ENCODE measurements at places on chromosomes 1 and 21.

GRCh38 chr1:226001963-226002666 is 3.0 kb upstream of the SDE2 start:
- peaks cover 19% of the 10 kb centered on the region for H3K36me3 ChIP-seq
- H3K4me1 ChIP-seq, result peaks cover 58% of the 10 kb centered on the region
- no peaks in the 10 kb centered on the region for H3K27me3 ChIP-seq
- peak overlapping the region; percentile 91 for H3K27ac ChIP-seq
- peak; percentile 58 for DNase-seq

GRCh38 chr1:192977089-192977706 is 82.0 kb downstream of the UCHL5 start:
- no peak overlapping the region for H3K4me3 ChIP-seq
- no peak for DNase-seq
- H3K27ac ChIP-seq, result no peak overlapping the region
- no peaks in the 10 kb centered on the region for H3K27me3 ChIP-seq

GRCh38 chr1:93576346-93576745 is 105.3 kb downstream of the BCAR3 start:
- no peak overlapping the region for H3K27ac ChIP-seq
- no peak for DNase-seq
- H3K36me3 ChIP-seq, result no peaks in the 10 kb centered on the region
- no peak overlapping the region for H3K4me3 ChIP-seq

GRCh38 chr1:63983391-63984256 is 209.8 kb downstream of the ROR1 start:
- H3K4me3 ChIP-seq, result no peak overlapping the region
- no peak for DNase-seq
- peaks cover 2% of the 10 kb centered on the region for H3K27me3 ChIP-seq
- no peak overlapping the region for H3K27ac ChIP-seq

GRCh38 chr1:116433275-116434257 is 60.5 kb downstream of the ATP1A1 start:
- no peak overlapping the region for H3K4me3 ChIP-seq
- H3K36me3 ChIP-seq, result no peaks in the 10 kb centered on the region
- no peaks in the 10 kb centered on the region for H3K4me1 ChIP-seq
- DNase-seq, result no peak

DNA sequence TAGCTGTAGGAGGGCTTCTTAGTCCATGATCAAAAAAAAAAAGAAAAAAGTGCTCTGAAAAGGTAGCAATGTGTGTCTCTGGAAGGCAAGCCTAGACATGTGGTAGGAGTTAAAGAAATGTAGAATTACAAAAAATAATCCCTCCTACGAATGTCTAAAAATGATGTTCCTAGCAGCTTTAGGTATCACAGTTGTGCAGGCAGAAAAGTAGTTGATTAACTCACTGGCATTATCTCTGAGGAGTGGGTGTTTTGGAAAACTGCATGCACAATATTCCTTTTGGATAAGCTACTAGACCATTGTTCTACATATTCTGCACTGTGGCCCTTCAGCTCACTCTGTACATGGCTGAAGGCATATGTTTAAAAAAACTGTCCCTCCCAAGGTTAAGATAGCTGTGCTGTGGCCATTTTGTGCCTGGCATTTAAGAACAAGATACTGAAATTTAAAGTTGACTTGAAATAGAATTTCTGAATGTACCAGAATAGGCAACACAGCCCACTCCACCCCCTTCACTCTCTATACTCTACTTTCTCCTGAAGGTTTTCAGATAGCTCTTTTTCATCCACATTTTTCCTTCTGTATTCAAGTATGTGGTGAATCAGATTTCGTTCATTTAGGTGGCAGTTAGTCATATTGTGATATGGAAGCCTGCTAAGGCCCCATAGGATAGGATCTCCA is 463.9 kb upstream of the LRRC7 start:
- no peak for DNase-seq
- H3K4me1 ChIP-seq, result no peaks in the 10 kb centered on the region
- no peaks in the 10 kb centered on the region for H3K36me3 ChIP-seq
- no peak overlapping the region for H3K4me3 ChIP-seq
